Cardiac muscle cell (in vitro differentiated cells and primary cell): ENCODE measurements at places on chromosomes 5 and 9.

GRCh38 chr5:74233571-74233970 is 407.0 kb downstream of the ENC1 start:
- H3K36me3 ChIP-seq = no peaks in the 10 kb centered on the region
- H3K4me1 ChIP-seq = no peaks in the 10 kb centered on the region
- no peak for DNase-seq
- no peak overlapping the region for H3K4me3 ChIP-seq
- H3K27ac ChIP-seq = no peak overlapping the region
- H3K27me3 ChIP-seq = no peaks in the 10 kb centered on the region

DNA sequence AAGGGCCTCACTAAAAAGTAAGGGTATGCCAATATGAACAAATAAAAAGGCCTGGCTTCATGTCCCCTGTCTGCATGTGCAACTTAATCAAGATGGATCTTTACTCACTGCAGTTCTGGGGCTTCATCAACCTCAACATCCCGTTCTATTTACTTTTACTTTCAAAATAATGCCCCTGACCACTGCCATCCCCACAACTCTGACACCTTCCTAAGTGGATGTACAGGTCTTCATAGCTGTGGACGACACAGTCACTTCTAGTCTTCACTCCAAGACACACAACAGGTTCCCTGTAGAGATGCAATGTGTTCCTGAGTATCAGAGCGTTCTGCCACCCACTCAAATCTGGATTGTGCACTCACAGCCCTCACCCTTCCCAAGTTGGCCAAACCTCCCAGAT is 136.1 kb downstream of the ENC1 start:
- H3K27me3 ChIP-seq = no peaks in the 10 kb centered on the region
- no peak overlapping the region for H3K4me3 ChIP-seq
- no peaks in the 10 kb centered on the region for H3K36me3 ChIP-seq
- H3K27ac ChIP-seq = no peak overlapping the region

- H3K4me1 ChIP-seq = no peaks in the 10 kb centered on the region
- no peaks in the 10 kb centered on the region for H3K27me3 ChIP-seq
- no peak for DNase-seq
Measured at GRCh38 chr5:64144425-64145215, 21.0 kb upstream of the RNF180 start.

GRCh38 chr5:181152406-181152805 is 5.0 kb downstream of the OR2V2 start:
- no peaks in the 10 kb centered on the region for H3K36me3 ChIP-seq
- no peak overlapping the region for H3K27ac ChIP-seq
- H3K27me3 ChIP-seq = no peaks in the 10 kb centered on the region

- no peak overlapping the region for H3K4me3 ChIP-seq
- H3K27me3 ChIP-seq = no peaks in the 10 kb centered on the region
- no peak overlapping the region for H3K27ac ChIP-seq
Measured at GRCh38 chr5:77423022-77423750, 68.9 kb downstream of the WDR41 start.
